ENCODE measurements at places on chromosomes 12 and 14.

DNA sequence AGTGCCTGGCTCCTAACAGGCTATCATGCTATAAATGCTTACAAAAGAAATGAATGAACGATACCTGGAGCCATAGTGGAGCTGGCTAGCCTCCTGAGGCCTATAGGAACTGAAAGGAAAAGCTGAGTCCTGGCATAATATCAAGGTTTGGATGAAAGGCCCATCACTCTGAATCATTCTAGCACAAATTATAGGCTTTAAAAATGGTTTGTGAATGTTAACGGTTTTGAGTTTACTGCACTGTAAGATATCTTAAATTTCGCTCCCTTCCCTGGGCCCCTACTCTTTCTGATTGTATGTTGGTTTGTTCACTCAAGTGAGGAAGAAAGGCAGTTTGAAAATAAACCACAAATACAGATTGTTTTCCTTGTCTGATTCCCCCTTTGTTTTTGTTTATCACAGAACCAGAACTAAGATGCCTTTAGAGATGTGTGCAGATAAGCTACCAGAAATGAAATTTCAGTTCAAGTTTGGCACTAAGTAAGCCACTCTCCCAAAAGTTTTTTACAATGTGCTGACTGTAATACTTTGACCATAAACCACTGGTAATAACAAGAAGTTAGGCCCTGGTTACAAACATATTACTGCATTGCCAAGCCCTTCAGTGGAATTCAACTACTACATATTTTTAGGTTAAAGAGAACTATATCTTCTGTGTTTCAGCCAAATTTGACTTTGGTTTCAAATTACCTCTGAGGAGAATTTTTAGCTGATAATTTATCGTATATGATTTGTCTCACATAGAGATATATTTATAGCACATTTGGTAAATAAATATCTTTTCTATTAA, 89.5 kb downstream of the ALX1 start:
- no peak for DNase-seq

GRCh38 chr14:37512173-37512572, 82.9 kb downstream of the FOXA1 start:
- no peak for DNase-seq

DNA sequence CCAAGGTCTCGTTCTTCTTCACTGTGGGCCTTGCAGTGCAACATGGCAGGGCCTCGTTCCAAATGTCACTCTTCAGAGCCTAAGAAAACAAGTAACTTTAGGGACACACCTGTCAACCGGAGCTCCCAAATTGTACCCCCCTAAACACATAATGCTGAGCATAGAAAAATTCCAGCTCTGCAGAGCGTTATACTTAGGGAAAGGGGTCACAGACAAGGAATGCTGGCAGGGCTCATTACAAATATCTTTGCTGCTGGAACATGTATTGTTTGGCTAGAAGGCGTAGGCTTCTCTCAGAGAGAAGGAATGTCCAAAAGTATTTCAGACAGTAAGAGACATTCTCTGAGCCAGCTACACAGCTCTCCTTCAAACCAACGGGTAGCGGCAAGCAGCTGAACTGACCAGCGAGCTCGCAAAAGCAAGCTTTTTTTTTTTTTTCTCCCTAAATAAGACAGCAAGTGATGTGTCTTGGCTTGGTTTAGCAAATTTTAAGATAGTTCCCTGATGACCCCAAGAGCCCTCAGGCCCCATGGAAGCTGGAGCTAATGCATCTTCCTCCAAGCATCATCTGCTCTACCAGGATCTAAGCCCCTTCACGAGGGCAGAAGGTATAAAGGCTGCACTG, 24.5 kb downstream of the SSH1 start:
- no peak for DNase-seq

DNA sequence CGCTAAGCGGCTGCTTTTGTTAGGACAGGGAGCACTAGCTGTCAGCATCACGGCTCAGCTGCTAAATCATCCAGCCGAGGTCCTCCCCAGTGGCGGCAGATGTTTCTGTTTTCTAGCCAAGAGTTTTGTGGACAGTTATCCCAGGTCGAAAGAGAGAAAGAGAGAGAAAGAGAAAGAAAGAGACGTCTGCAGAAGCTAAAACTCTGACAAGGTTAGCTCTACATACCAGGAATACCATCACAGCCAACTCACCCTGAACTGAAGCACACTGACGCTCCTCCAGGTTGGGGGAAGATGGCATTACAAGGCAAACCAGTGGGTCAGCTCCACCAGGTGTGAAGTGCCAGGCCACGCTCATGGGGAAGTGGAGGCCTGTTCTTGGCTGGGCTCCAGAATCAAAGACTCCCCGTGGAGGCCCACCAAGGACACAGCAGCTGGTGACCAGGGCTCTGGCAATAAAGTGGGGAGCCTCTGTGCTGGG, 64.9 kb upstream of the DICER1 start:
- DNase-seq: no peak

GRCh38 chr12:53334822-53335221, 1.3 kb downstream of the SP7 start:
- DNase-seq: no peak

DNA sequence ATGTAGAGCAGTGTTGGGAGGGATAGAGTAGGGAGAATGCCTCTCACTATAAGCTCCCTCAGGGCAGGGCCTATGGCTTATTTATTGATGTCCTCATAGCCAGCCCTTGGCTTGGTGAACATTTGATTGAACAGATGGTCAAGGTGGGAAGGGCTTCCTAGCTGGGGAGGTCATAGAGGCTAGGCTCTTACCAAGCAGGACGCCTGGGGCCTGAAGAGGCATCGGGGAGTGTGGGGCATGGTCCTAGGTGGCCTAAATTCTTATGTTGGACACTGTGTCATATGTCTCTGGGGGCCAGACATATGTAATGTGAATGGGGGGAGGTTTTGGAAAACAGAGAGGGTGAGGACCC, 17.9 kb upstream of the KRT86 start:
- DNase-seq: no peak

DNA sequence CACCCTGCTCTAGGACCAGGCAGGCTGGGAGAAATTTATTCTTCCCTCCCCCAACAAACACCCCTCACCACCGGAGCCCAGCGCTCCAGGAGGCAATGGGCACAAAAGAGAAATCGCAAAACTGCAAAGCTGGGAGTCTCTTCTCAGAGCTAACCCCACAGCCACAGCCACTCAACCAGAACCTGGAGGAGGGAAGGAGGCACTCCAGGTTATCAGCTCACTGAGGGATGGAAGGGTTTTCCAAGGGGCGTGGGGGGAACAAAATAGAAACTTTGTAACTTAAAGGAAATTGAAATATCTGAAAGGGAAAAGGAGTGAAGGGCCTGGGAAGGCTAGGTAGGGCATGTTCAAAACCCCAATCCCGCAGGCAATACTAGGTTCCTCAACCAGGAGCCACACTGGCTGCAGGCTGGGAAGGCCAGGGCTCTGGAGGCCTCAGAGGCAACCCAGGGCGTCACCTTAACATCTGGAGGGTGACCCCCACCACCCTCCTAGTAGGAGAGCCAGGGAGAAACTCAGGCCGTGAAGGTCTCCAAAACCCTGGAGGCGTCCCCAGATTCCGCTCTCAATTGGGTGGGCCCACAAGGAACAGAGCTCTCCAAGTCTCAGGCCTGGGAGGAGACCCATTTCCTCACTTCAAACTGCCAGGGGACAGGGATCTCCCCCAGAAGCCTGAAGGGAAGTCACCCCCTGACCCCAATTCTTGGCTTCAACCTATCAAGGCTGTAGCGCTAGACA, 3.2 kb downstream of the KDM2B start:
- DNase-seq: no peak

GRCh38 chr12:103806803-103807202, 34.2 kb downstream of the NT5DC3 start:
- DNase-seq: no peak

- no peak for DNase-seq
These were observed 600.8 kb upstream of the SEL1L start for GRCh38 chr14:82134411-82134810.

- DNase-seq: no peak
These were observed 271.6 kb upstream of the PLEKHG7 start for GRCh38 chr12:92431146-92431545.

- DNase-seq: no peak
These were observed 257.7 kb downstream of the NAV3 start for GRCh38 chr12:78088391-78088832.

DNA sequence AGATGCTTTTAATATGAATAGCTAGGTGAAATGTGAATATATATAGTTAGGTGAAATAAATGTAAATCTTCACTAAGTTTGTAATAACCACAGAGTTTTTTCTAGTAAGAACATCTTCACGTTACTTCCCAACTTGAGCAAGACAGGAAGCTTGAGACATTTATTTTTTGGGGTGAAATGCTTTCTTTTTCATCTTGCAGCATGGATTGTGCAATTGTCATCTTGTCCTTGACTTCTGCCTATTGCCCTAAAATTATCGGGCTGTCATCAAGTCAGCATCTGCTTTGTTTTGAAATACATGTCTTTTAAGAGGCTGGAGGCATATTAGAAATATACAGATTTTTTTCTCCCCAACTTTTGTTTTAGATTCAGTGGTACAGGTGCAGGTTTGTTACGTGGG, 433.9 kb downstream of the PCNX1 start:
- DNase-seq: no peak

DNA sequence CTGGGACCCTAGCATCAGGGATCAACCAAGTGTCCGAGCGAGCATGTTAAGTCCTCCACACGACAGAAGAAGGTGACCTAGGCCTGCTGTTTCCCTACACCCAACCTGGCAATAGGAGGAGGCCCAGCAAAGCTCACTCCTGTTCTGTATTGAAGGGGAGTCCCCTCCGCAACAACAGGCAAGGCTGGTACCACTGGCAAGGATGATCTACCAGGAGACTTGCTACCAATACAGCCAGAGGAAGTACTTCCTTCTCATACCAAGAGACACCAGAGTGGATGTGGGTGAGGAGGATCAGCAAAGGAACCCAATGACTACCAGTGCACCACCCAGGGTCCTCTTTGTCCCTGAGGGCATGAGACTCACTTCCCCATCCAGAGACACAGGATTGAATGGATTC, 4.9 kb downstream of the KLRC1 start:
- DNase-seq: no peak

DNA sequence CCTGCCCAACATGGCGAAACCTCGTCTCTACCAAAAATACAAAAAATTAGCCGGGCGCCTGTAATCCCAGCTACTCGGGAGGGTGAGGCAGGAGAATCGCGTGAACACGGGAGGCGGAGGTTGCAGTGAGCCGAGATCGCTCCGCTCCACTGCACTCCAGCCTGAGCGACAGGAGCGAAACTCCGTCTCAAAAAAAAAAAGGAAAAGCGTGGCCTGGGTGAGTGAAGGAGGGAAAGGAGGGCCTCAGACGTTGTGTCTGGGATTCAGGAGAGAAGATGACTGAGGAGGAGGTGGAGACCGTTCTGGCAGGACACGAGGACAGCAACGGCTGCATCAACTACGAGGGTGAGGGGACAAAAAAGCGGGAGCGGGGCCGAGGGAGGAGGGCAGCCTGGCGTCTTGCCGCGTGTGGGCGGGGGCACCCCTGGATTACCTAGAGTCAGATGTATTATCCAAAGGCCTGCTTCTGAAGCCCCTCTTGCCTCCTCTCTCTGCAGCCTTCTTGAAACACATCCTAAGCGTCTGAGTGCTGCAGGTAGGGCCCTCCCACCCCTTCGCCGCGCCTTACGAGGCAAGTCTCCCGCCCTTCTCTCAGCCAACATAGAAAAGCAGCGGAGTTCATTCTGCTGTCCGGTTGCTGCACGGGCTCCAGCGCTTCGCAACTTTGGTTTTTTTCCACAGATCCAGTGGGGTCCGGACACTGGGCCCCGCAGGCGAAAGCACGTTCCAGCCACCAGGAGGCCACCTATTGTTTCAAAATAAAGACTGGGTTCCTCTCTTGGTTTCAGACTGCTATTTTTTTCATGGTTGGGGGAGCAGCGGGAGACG, 744 bp upstream of the MYL6 start:
- DNase-seq: peak; percentile 19

DNA sequence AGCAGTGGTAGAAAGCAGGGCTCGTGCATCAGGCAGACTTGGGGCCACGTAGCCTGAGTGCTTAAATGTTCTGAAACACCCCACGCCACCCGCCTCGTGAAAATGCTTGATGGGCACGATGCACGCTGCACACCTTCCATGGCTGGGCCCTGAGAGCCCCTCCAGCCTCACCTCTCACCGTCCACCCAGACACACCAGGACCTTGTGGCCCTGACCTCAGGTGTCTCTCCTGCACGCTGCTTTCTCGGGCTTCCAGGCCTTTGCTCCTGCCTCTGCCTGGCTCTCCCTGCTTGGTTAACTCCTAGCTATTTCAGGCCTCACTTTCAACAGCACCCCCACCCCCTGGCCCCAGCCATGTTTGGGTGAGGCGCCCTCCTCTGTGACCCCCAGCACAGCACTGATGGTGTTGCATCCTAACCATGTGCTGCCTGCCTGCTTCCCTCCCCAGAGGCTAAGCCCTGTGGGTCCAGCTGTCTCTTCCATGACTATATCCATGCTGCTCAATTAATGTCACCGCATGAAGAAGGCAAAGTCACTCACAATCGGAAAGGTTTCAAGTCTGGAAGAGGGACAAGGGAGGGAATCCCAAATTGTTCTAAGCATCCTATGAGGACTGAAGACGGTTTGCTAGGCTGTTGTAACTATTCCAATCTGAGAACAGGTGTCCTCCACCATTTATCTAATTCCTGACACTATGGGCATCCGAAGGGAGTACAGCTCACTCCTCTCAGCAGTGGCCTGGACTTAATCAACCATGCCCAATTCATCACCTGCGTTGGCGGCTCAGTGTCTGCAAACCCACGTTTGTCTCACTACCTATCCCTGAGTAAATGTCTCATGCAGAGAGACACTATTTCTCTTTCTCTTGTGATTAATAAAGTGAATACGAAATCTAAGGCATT, 82.2 kb downstream of the CCDC88C start:
- DNase-seq: no peak
